Activated CD4-positive, alpha-beta T cell treated with anti-CD3 and anti-CD28 coated beads, Interleukin-2, amount 50 U/mL, for 48 hours (primary cell): ENCODE measurements at places on chromosomes 12 and 14.

DNA sequence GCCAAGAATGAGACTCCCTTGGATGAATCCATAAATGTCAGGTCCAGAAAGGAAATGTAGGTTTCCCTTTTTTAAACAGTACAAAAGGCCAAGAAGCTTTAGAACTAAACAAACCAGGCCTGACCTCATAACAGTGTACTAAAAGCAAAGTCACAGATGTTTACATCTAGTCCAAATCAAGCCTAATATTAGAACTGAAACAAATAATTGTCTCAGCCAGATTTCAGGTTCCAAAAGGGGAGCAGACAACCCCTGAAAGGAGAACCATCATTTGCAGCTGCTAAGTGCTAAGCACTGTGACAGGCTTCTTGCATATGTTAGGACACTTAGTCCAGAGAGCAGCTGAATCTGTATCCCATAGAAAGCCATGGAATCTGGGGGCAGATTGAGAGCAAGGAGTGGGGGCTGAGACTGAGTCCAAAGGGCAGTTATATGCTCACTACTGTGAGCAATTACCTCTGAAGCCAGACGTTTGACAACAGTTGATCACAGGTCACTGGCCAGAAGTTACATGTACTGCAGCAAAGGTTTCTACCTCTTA is 90.1 kb downstream of the STXBP6 start:
- DNase-seq = no peak

GRCh38 chr14:101796479-101796878 is 35.0 kb downstream of the PPP2R5C start:
- DNase-seq = no peak

DNA sequence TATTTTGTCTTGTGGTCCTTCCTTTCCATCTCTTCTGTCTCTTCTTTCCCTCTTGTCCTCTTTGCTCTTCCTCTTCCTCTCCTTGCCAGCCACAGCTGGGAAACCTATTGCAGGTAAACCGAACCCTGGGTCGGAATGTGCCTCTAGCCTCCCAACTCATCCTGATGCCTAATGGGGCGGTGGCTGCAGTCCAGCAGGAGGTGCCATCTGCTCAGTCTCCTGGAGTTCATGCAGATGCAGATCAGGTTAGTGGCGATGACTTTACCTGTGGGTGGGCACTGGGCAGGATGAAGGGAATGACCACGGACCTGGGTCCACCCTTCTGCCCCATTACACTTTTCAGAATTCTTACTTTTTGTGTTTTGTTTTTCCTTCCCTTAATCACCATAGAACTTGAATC is 8.2 kb downstream of the PHC1 start:
- no peak for DNase-seq

GRCh38 chr14:75913183-75913582 is 68.6 kb downstream of the TGFB3 start:
- no peak for DNase-seq

GRCh38 chr12:2749580-2749979 is 45.2 kb upstream of the FKBP4 start:
- DNase-seq = no peak

DNA sequence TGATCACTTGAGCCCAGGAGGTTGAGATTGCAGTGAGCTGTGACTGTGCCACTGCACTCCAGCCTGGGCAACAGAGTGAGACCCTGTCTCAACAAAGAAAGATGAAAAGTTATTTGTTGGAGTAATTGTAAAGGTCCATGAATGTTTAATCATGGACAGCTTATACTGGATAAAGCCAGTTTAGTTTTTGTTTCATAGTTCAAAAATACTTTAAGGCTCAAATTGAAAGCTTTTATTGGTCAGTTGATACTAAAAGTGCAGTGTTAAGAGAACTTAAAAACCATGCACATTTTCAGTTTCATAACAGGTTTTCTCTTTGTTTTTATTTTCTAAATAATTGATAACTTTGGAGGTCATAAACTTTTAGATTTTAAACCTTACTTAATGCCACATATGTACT is 108.4 kb downstream of the MON2 start:
- DNase-seq = no peak

DNA sequence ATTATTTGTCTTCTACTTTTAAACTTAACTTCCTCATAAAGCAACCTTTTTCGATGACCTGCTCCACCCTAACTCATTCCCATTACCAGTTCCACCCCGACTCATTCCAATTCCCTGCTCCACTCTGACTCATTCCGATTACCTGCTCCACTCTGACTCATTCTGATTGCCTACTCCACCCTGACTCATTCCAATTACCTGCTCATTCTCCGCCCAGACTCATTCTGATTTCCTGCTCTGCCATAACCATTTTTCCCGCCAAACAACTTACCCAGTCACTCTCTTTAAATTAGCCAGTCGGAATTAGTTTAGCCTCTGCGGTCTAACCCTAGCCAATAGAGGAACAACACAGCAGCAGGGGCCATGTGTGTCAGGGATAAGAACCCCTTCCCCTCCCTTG is 249.1 kb downstream of the DPY19L2 start:
- DNase-seq = no peak

- no peak for DNase-seq
Observed at GRCh38 chr12:55039395-55040354, 19.9 kb downstream of the NEUROD4 start.

DNA sequence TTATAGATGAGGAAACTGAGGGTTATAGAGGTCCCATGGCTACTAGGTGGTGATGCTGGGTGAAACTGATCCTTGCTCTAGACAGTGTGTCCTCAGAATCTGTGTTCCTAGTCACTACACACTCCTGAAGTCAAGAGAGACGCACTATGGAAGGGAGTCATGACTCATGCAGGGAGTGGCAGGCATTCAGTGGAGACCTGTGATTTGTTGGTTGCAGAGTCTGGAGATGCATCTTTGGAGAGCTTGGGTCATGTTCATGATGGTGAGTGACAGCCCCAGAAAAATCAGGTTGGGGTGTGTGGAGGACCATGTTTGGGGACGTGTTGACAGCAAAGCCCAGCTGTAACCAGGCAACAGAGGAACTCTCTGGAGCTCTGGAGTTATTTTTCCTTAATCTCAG is 38.0 kb upstream of the FBXO21 start:
- no peak for DNase-seq

GRCh38 chr12:16618256-16618655 is 12.3 kb upstream of the LMO3 start:
- no peak for DNase-seq

DNA sequence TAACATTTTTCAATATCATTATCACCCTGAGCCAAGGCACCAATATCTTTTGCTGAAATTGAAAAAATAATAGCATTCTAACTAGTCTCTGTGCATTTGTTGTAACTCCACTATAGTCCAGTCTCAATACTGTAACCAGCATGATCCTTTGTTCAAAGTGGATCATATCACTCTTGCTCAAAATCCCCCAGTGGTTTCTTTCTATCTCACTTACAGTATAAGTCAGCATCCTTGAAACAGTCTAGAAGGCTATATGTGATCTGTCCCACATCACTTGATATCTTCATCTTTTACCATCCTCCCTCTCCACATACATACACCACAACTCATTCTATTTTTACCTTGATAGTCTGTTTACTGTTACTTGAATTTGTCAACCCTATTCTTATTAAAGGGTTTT is 435.7 kb downstream of the CCER1 start:
- no peak for DNase-seq

DNA sequence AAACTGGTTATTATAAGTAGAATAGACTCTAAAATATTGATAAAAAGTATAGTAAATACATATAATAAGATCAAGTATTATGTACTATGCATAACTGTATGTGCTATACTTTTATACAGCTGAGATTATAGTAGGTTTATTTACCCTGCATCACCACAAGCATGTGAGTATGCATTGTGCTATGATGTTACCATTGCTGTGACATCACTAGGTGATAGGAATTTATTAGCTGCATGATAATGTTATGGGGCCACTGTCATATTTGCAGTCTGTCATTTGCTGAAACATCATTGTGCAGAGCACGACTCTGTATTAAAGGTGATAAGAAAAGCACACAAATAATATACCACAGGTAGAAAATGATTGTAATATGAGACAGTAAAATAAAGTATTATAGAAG is 385.6 kb downstream of the ZFP36L1 start:
- no peak for DNase-seq

DNA sequence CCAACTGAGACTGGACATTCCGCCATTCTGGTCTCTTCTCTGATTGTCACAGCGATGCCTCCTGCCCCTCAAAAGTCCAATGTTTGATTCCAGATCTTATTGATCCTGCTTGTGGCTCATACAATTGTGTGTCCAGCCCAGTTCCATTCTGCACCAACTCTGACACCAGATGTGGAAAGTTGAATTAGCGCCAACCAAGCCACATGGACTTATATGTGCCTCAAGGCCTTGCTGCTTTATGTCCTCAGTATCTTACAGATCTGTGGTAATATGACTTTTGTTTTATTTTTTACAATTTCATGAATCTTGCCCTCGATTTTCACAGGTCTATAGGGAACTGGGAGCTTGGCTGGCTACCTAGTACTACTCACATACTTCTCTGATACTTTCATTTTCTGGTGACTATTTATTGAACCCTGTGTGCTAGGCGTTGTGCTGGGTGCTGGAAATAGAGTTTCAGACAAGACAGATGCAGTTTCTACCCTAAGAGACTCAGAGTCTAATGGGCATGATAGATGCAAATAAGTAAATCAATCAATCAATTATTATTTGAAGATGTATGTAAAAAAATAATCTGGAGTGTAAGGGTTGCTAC is 472.0 kb downstream of the TMTC2 start:
- no peak for DNase-seq

DNA sequence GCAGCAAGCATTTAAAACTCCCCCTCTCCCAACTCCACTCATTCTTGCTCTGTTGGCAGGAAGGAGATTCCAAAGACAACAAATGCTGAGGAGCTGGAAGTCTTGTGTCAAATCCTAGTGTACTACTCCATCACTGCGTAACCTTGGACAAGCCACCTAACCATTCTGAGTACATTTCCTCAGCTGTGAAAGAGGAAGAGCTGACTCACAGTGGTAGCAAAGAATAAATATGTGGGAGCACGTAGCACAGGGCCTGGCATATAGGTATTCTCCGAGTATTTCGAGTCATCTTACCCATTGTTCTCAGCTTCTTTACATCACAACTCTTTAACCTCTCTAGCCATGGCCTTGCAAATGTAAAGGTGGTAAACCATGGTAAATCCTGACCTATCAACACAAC is 28.7 kb downstream of the EGLN3 start:
- DNase-seq = no peak

DNA sequence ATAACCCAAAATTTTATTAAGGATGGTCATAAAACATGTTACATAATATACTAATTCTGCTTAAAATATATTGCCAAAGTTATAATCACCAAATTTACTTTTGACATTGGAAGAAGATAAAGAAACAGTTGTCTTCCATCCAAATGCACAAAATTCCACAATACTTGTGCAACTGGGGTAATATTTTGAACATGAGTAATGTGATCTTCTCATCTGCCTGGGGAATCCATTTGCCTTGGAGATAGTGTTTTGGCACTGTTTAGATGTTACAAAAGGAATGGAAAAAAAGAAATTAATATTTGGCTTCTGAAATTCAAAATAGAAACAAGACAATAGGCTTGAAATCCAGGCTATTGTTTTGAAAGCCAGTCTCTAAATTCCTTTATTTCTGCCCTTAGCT is 9.1 kb downstream of the GPR19 start:
- no peak for DNase-seq

DNA sequence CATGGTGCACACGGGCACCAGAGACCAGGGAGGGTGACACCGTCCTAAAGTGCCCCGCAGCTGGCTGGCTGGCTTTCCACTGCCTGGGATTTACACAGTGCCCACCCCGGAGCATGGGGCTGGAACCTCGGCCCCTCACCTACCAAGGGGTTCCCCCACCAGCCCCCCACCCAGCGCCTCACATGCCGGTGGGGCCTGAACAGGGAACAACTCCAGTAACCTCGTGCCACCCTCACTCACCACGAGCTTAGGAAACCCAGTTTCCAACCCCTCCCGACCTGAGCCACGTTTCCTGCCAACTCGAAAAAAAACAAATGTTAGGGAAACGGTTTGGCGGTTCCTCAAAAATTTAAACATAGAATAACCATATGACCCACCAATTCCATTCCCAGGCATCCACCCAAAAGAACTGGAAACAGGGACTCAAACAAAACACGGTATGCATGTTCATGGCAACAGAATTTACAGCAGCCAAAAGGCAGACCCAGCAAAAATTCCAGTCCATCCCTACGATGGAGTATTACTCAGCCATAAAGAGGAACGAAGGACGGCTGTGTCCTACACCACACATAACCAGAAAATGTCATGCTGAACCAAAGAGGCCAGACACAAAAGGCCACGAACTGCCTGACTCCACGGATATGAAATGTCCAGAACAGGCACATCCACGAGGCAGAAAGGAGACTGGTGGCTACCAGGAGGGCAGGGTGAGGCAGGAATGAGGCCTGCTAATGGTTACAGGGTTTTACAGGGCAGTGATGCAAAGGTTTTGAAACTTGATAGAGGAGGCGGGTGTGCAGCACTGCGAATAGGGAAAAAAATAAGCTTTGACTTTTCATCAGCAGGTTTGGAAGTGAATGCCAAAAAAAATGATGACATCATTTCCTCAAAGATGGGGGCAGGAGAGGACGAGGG is 68.9 kb downstream of the NCOR2 start:
- DNase-seq = no peak

GRCh38 chr12:65139389-65139788 is 18.3 kb upstream of the WIF1 start:
- no peak for DNase-seq

GRCh38 chr12:98503342-98503591 is 12.1 kb upstream of the TMPO start:
- DNase-seq = peak; percentile 90

DNA sequence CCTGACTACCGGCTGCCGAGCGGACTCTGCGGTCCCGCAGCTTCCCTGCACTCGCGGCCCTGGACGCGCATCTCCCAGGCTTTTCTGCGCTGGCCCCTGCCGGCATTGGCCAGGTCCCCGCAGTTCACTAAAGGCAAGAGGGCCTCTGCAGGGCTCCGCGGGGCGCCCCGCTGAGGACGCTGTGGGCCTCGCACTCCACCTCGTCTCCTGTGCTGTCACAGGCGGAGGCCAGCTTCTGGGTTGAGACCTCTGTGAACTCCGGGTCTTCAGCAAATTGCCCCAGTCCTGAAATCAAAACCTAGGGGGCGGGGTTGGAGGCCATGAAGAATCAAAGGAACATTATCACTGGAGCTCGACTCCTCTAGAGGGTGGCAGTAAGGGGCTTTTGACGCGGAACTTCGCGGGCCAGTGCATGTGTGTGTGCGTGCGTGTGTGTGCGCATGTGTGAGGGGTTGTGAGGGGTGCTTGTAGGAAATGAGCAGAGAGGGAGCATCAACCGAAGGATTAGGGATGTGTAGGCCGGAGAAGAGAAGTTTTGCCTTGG is 68.5 kb upstream of the CAPRIN2 start:
- DNase-seq = peak; percentile 39
